ENCODE measurements at places on chromosomes 12 and 14.

GRCh38 chr12:6370994-6371754 is 4.2 kb downstream of the SCNN1A start:
- DNase-seq: no peak

DNA sequence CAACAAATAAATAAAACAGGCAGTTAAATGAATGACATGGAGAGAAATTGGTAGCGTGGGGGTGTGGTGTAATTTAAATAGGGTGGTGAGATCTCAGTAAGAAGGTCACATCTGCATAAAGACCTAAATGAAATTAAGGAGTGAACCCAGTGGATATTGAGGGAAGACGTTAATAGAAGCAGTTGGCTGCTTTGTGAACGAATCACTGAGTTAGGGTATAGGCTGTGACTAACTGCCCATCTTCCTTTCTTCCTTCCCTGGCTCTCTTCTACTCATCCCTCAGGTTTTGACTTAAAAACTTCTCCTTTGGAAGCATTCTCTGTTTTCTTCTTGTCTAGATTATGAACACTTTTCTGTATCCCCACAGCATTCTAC is 64.7 kb downstream of the BTG1 start:
- DNase-seq: no peak

DNA sequence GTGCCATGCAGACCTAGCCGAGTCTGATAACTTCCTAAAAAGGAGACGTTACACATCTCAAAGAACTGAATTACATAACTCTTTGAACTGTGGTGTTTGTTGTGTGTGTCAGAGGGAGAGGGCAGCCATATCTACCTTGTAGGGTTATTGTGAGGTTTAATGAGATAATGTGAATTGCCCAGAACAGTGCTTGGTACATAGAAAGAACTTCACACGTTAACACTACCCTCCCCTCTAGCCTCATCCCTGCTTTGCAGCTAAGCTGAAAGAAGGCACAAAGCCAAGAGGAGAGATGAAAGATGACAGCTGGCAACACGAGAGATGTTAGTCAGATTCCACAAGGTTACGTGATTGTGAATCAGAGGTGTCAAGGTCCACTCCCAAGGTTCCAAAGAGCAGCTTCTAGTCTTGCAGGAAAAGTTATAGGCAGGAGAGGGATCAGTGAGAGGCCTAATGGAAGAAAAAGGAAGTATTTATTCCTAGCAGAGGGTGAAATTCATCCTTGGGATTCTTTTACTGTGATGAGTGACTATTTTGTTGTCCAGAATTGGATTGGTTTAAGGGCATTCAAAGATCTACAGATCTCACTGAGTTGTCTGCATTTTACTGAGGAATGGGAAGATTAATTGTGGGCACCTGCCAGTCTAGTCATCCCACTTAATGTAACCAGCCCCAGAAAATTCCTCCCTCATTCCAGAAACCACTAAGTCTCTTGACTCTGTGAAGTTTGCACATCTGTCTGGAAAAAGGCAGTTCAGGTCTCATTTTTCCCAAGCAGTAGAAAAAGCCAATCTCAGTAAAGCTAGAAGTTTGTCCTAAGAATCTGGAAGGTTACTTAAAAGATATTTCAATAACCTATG is 25.9 kb upstream of the WNK1 start:
- DNase-seq: no peak

- DNase-seq: no peak
Measured at GRCh38 chr12:20508962-20509361, 140.6 kb downstream of the PDE3A start.

DNA sequence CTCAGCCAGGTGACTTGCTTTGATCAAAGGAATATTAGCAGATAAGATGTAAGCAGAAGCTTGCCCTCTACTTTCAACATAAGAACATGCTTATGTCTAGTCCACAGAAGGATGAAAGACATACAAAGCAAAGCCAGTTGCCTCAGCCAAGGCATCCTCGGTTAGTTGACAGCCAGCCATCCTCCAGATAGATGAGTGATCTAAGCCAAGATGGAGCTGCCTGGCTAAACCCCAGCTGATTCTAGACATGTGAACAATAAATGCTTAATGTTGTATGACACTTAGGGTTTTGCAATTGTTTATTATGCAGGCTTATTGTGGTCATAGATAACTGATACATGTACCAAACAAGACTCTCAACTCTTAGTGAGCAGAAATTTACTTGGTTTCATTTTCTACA is 157.6 kb upstream of the TMTC2 start:
- DNase-seq: no peak

DNA sequence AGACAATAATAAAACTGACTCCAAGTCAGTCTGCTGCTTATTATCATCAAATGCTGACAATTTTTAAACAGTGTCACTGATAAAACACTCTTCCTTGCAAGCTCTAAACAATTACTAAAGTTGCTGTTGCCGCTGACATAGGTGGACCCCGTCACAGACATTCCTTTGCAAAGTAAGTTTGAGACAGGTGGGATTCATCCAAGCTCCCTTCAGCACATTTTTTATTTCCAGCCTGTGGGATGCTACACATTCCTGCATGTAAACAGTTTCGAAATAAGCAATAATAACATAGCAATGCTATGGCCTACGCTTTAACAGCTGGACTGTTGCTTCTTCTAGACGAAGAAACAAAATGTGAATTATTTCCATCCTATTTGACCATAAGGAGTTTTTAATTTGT is 85.4 kb upstream of the HIF1A start:
- no peak for DNase-seq

DNA sequence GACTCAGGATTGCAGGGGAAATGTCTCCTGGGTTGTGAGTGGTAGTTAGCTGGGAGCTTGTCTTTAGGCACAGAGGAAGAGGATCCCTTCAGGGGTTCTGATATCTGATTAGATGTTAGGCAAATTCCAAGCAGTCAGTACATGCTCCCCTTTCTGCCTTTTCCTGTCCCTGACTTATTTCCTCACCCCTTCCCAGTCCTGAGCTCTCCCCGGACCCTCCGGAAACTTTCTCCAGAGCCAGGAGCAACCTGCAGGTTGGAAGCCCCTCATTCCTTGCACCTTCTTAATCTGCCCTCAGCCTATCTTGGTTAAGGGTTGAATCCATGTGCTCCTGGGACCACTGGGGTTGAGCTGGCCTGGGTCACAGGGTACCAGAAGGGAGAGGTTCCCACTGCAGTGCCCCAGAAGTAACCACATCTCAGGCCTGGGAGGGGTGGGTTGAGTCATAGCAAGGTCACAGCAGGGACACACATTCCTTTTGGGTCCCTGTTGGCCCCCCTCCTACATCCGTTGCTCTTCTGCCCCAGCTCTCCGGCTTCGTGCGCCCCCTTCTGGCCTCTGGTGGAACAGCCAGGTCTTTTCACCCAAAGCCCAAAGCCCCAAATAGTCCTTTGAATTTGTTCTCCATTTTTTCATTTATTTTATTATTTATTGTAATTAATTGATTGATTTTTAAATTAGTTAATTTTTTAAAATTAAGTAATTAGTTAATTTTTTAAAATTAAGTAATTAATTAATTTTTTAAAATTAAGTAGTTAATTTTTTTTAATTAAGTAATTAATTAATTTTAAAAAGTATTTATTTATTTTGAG is 1.8 kb downstream of the IGFBP6 start:
- peak; percentile 27 for DNase-seq

DNA sequence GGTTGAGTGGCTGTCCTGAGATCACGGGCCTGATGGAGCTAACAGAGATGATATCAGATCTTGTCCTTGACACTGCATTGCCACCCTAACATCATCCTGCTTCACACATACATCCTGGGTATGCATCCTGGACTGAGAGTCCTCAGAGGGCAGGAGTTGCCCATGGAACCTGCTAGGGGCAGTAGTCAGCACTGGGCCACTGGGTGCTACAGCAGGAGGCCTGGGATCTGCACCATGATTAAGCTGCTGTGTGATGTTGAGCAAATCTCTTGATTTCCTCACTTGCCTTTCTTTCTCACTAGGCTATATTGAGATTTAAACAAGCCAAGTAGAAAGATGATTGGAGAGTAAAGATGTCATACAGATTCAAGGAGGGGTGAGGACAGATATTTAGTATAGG is 22.1 kb upstream of the EIF4B start:
- no peak for DNase-seq

DNA sequence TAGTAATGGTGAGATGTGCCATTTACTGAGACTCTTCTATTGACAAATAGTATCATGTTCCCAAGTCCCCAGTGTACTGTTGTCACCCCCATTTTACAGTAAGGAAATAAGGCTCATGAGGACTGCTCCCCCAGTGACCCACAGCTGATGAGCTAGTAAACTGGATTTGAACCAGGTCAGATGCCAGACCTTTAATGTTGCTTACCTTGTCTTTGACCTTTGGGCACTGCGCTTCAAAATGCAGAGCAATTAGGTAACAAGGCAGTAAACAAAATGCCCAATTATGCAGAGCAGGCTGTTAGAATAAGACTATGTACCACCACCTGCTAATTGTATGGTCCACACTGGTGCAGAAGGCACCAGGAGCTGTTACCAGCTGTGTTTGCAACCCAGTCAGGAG is 38.5 kb upstream of the RIN3 start:
- no peak for DNase-seq

GRCh38 chr14:69594846-69595245 is 16.6 kb upstream of the SUSD6 start:
- DNase-seq: no peak

DNA sequence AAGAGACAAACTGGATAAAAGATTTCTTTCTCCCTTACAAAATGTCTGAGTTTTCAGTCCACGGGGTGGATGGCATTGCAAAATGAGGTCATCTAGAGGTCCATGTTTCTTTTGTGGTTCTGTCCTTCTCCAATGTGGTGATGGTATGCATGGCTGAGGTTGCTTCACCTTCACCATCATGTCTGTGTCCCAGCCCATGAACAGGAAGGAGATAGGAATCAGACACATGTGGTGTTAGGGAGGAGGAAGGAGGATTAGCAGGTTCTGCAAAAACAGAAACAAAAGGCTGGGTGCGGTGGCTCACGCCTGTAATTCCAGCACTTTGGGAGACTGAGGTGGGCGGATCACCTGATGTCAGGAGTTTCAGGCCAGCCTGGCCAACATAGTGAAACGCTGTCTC is 11.0 kb upstream of the AEBP2 start:
- DNase-seq: no peak

DNA sequence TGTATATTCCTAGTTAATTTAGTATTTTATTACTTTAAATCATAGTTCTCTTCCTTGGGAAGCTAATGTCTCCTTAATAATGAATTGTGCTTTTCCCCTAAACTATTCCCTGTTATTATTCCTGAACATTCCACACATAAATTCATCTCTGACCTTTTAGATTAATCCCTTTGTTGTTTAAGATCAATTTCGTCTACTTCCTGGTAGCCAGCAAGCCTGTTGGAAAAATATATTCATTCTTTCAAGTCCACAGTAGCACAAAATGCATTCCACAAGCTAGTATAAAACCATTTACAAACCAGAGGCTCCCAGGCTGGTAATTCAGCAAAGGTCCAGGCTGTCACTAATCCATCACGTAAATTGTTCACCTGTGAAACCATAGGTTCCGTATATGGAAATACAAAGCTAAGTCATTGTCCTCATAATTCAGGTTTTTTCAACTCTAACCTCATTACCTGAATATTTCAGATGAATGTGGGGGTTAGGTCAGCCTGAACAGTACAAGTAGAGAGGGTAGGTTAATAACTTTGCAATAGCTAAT is 232.7 kb downstream of the SEC23A start:
- DNase-seq: no peak

GRCh38 chr12:31813305-31813704 is 84.5 kb upstream of the AMN1 start:
- no peak for DNase-seq

- DNase-seq: peak; percentile 67
Measured at GRCh38 chr12:49232940-49233841, 31.7 kb upstream of the TUBA1C start.

DNA sequence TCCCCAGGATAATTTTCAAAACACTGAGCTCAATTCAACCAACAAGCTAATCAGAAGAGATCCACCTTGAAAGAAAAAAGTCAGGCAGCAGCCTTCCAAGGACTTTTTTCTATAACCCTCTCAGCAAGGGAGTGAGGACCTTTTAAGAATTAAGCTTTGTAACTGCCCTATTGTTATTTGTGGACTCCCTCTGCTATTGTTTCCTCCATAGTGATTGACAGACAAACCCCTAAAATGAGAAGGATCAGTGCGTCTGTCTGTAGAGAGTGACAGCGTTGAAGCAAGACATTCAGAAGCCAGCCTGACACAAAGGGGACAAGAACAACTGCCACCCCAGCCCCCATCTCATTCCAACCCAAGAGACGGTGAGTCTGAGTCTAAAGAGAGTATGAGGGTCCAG is 30.3 kb upstream of the BTG1 start:
- no peak for DNase-seq

DNA sequence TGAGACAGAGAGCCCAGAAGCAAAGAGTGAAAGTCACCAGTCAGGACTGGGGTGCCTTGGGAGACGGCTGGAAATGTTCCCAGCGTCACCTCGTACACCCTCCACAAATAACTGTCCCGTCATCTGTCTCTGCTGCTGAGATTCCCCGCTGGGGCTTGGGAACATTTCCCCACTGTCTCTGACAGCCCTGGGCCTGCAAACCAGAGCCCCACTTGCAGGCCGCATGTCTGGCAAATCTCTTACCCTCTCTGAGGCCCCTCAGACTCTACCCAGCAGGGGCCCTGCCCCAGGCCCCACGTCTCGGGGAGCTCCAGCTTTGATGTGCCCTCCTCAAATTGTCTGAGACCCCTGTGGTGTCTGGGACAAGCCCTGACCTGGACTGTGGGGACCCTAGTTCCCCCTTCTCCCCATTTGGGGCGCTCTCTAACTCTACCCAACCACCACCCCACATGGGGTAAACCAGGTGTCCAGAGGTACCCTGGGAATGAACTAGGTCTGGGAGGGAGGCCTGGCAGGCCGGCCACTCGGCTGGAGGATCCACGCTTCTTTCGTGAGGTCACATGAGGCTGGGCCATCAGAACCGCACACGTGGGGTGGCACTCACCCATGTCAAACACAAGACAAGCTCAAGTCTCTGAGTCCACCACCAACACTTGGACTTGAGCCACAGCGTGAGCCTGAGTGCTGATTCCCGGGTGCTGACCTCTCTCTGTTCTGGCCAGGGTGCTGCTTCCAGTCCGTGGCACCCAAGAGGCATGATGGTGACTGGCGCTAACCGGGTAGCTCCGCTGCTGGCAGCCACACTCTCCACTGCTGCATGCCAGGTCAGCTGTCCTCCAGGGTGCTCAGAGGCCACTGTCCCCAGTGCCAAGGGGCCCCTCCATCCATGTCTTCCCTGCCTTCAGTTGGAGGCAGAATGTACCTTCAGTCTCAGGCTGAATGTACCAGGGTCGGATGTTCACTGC is 59.8 kb downstream of the DIO3 start:
- DNase-seq: no peak

DNA sequence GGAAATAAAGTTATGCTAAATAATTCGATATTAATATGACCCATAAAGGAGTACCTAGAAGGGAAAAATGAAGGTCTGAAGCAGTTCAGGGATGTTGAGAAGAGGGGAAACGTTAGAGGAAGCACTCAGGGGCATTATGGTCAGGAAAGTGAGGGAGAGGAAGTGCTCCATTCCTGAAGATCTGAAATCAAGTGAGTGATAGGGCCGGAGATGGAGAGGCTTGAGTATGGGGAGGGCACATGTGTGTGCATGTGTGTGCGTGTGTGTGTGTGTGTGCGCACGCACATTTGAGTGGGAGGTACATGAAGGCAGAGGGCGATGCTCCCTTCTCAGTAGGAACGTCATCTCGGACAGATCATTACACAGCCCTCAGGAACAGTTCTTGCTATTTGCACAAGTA is 4.9 kb upstream of the DCD start:
- no peak for DNase-seq
